Right forelimb (tissue), 1 donor: ENCODE measurements at places on chromosomes 13 and 19.
A peak's percentile ranks its signal among the peaks of the same experiment; 100 is the strongest.

DNA sequence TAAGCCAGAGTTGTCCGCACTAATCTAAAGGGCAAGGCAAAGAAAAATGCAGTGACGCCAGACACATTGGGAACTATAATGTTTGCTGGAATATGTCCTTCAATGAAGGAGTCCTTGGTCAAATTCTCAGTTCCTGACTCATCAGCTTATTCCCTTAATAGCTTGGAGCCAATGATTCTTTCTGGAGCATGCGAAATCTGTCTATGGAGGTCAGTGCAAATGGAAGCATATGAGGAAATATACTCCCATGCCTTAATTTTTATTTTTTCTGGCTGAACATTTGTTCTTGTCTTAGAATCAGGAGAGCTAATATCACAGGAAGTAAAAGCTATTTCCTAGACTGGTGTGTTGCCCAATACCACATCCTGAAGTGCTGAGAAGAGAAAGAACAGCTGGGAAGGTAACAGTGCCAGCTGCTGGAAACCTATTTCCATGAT, 289.8 kb upstream of the SPRY2 start:
- no peak for DNase-seq

DNA sequence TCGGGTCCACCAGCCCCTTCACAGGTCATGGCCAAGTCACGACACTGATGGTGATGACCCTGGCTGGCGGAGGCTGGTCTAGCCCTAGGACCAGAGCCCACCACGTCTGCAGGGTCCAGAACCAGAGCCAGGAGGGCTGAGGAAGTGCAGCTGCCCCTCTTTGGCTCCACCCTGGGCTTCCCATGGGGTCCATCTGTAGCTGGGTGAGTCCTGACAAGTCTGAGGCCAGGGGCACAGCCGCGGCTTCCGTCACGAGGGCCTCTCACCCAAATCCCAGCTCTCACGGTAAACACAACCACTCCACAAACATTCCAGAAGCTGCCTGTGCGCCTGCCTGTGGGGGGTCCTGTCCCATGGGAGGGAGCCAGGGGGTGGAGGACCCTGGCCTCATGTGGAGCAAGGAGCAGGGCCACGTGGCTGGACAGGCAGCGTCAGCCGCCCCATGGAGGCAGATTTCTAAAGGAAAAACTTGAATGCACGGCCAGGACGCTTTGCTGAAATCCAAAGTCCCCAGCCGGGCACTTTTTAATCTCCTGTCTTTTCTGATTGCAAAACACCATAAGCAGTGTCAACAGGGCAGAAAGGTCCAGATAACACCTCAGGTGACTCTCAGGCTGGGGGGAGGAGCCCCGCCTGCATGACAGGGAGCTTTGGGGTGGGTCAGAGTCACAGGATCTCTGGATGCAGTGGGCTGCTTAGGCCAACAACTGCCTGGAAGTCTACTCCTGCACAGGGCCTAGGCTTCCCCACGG, 29.9 kb downstream of the CEBPG start:
- DNase-seq, result peak; percentile 39

- DNase-seq, result no peak
Observed at GRCh38 chr19:6425732-6426620, 1.4 kb upstream of the KHSRP start.

GRCh38 chr13:89749888-89750287, 1597.6 kb upstream of the MIR17HG start:
- DNase-seq, result no peak

- DNase-seq, result no peak
Observed at GRCh38 chr13:65907666-65908525, 1322.2 kb downstream of the PCDH9 start.

DNA sequence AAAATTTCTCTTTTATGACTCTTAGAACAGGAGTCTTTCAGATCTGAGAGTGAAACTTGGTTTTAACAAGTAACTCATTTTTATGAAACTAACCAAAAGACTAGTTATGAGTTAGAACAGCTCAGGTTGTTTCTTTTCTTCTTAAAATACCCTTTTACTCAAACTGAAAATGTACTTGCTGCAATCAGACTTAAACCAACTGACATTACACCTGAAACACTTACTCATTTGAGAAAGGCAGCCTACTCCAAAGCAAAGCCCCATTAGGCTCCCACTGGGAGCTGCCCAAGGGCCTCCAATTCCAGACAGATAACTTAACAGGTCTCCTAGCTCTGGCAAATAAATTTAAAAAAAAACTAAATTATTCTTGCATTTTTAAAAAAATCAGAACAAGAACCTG, 3.6 kb downstream of the FOXO1 start:
- no peak for DNase-seq

DNA sequence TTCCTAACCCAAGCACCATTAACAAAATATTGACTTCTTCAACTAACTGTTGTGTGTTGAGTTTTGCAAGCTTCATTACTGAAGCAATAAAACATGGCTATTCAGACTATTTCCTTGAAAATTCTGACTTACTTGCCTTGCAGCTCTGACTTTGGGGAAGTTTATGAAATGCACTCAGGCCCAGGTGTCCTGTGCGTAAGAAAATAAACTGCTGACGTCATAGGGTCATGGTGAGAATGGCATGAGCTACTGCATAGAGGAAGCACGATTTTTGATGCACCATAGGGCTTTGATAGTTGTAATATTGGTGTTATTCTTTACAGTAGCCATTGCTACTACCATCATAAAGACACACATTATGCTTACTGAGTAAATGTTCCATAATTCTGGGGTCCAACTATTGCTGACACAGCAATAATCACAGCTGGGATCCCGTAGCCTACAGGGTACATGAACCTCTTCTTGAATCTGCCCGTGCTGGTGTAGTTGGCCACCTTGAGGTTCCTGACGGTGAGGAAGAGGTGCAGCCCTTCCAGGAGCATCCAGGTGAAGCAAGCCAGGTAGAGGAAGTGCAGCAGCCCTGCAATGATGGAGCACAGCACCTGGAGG, 57.9 kb downstream of the MBD3L2B start:
- DNase-seq, result no peak

- no peak for DNase-seq
Observed at GRCh38 chr19:41563854-41564514, 12.0 kb upstream of the CEACAM21 start.

DNA sequence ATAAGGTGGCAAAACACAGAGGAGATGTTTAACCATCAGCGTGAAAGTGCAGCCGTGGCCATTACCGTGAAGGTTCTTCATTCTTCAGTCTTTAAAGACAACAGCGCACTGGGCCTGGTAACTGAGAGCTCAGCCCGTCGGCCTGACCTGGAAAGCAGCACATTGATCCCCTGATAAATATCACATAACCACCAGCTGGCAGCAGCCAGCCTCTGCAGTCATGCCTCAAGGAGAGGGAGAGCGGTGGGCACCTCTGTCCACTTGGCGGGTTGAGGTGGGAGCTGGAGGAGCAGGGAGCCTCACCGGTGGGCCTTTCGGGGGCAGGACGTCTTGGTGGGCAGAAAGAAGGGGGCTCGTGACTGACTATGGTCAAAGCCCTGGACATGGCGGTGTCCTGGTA, 58.1 kb downstream of the MCF2L start:
- no peak for DNase-seq

- DNase-seq, result no peak
Observed at GRCh38 chr13:102233566-102234208, 168.2 kb downstream of the FGF14 start.

DNA sequence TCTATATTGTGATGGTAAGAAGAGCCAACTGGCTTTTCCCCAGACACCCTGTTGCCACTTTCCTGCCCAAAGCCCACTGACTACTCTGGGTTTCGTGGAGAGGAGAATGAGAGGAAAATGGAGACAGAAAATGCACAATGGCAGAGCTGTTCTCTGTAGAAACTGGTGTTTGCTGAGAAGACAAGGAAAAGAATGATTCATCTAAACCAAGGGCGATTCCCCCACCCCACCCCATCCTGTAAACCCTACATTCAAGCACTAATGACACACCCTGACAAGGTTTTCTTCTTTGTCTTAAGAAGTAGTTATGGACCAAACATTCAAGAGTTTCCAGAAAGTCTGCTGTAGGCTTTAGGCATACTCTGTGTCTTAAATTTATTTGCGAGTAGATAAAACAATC, 68.8 kb downstream of the DOCK9 start:
- no peak for DNase-seq

DNA sequence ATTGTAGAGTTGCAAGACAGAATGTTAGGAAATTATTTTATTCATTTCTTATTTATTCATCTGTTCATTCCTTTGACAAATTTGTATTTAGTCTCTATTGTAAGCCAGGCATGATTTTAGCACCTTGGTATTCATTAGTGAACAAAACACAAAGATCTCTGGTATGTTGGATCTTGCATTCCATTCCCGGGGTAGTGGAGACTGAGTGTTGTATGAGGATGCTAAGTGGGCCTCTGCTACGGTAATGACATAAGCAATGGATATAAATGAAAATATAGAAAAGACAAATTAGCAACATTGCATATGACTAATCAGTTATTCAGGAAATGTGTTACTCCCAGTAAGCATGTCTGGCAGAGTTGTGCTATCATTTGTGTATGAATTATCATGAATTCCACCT, 449.3 kb downstream of the PCDH17 start:
- DNase-seq, result no peak

- DNase-seq, result no peak
Observed at GRCh38 chr13:24148414-24149235, 11.9 kb upstream of the SPATA13 start.

GRCh38 chr13:50419896-50420295, 404.7 kb downstream of the KCNRG start:
- DNase-seq, result no peak

GRCh38 chr19:48081106-48081505, 29.5 kb downstream of the PLA2G4C start:
- no peak for DNase-seq

GRCh38 chr13:98533912-98534311, 43.0 kb downstream of the STK24 start:
- DNase-seq, result no peak

DNA sequence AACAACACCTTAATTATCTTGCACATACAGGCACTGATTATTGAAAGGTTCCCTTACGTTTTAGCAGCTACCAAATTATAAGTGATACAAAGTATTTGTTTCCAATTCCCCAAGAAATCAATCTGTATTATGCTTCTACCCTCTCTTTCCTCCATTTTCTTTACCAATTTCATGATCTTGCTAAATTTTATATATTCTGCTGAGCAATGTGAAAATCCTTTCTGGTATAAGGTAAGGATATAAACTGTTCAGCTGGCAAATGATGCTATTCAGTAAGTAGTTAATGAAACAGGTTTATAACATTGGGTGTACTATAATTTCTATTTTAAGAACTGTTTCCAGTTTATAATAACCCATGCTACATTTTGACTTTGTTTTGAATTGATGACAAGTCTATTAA, 985 bp upstream of the EEF1AKMT1 start:
- DNase-seq, result no peak

- no peak for DNase-seq
Observed at GRCh38 chr13:37914781-37915391, 45.3 kb upstream of the TRPC4 start.

DNA sequence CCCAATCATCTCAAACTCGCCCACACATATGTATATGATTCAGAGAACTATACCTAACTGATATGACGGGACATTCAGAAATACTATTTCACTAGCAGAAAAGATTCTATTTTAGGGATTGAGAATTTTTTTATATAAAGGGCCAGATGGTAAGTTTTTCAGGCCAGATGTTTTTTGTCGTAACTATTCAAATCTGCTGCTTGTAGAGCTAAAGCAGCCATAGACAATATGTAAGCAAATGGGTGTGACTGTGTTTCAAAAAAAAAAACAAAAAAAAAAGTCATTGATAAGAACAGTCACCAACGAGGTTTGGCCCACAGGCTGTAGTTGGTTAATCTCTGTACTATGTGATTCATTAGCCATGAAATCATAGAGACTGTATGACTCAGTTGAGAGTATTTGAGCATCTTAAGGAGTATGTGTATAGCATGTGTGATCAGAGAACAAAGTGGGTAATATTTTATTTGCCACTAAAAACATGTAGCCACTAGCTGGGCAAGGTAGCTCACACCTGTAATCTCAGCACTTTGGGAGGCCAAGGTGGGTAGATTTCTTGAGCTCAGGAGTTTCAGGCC, 2724.7 kb downstream of the PCDH9 start:
- no peak for DNase-seq

- DNase-seq, result no peak
Observed at GRCh38 chr19:682678-683320, 6.6 kb downstream of the FSTL3 start.

DNA sequence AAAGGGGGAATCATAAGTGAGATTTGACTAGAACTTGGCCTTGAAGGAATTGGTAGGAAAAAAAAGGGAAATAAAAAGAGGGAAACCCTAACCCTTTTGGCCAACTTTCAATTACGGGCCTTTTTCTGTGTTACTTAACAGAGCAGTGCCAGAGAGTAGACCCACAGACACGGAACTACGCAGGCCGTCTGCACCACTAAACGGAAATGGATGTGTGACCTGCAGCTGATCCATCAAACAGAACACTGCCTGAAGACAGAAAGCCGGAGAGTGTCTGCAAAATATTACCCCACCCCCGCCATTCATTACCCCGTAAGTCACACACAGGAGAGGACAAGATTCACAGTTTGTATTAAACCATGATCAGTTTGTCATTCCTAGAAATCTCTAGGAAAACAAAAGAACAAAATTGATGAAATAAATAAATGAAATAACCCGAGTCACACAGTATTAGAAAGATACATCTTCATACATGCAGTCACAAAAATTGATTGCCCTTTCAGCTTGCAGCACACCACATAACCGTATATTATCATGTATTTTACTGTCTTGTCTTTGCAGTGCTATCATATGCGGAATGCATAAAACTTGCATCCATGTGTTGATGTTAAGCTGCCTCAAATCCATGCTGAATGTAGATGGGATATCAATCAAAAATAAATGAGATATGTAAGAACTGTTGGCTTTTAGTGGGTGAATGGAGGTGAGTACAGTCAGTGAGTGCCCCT, 424.7 kb downstream of the IRS2 start:
- DNase-seq, result no peak

DNA sequence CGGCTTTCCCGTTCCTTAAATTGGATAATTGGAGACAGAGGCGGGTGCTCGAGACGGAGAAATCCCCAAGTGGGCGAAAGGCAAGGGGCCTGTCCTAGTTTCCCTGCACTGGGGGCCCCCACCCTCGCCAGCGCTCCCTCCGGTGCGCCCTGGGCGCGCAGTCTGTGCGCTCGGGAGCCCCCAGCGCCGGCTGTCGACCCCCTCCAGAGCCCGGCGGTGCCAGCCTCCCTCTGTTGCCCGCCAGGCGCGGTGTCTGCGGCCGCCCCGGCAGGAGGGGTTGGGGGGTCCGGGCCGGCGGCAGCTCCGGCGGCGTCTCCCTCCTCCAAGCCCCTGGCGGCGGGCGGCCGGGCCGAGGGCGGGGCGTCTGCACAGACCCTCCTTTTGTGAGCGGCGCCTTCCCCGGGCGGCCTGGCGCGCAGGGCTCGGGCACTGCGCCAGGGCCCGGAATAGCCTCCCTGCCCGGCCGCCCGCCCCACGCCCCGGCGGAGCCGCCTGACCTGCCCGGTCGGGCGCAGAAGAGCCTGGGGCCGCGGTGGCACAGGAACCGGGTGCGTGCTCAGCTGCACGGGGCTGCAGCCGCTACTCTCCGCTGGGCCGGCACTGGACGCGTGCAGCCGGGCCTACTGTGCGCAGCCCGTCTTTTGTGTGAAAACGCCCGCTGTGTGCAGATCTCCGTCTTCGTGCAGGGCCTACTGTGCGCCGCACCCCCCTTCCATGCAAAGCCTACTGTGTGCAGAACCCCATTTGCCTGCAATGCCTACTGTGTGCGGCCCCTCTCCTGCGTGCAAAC, 13.2 kb downstream of the GADD45B start:
- DNase-seq, result peak; percentile 80
